Progenitor cell of endocrine pancreas (in vitro differentiated cells): ENCODE measurements at places on chromosomes 4 and X. TPM values are rescaled to one million over a fixed set of nuclear protein-coding genes. Genes with fewer than 3 reads are reported as not detected.

- no peak for DNase-seq
Observed at GRCh38 chr4:16297003-16297402, 70.7 kb upstream of the TAPT1 start.

FAM9B gene
- not detected in 2 replicates for total RNA-seq

DNA sequence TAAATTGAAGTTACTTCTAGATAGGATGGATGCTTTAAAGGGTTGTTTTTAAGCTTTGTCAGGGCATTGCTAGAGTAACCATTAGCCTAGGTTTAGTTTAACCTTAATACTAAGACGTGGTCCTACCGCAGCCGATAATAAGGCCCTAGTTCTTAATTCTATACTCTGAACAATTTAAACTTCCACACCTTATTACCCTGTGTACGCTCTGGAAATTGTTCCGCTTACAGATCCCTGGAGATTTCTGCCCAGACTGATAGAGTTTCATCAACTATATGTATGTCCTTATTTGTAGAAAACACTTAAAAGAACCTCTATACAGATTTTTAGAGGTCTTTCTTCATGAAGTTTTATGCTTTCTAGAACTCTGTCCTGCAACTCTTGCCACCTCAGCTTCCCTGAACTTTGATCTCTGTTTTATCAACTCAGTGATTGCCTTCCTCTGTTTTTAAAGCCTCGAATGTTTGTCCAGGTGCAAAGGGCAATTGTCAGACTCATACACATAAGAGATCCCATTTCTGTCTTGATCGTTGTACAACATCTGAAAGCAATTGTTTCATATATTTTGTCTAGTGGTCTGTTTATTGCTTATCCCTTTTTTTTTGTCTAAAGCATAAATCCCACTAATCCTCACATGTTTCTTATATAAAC lies 71.1 kb upstream of the VCX start:
- DNase-seq: no peak

SRPX gene
- 1.3 and 1.8 TPM in 2 replicates for total RNA-seq

HEPH gene
- 91.8 and 92.4 TPM in 2 replicates for total RNA-seq

WDR45 gene
- total RNA-seq: 44.9 and 55.0 TPM in 2 replicates

DNA sequence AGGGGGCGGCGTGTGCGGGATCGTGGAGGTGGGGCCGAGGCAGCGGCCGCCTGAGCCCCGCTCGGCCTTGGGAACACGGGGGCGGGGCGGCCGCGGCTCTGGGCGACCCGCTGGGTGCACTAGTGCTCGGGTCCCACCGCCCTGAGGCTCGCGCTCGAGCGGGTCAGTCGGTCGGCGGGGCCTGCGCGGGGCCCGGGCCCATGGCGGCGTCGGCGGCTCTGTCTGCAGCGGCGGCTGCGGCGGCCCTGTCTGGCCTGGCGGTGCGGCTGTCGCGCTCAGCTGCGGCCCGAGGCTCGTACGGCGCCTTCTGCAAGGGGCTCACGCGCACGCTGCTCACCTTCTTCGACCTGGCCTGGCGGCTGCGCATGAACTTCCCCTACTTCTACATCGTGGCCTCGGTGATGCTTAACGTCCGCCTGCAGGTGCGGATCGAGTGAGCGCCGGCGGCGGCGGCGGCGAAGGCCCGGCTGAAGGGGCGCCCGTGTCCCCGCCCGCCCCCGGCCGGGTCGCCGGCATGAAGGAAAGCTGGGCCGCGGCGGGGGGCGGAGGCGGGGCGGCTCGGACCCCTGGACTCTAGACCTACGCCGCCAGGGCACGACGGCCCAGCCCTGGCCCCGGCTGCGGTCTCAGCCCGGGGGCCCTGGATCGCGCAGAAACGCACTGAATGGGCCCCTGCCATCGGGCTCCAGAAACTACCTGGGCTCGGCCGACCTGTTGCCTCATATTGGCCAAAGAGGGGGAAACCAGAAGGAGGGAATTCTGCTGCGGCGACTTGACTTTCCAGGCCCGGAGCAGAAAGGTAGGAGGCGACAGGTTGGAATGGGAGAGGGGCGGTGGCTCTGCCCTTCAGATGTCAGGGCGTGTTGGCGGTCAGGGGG lies at the start of gene SMIM10L2A:
Gene SMIM10L2A (plus strand): TSS at position 13 of the 878 bp plus-strand sequence. CDS start 188 bp downstream, at position 201.
- no peak for DNase-seq

GRCh38 chr4:181821039-181822004 lies 421.9 kb upstream of the TENM3 start:
- DNase-seq: no peak

TMPRSS11B gene
- not detected in 2 replicates for total RNA-seq

FAM114A1 gene
- total RNA-seq: 31.2 and 32.6 TPM in 2 replicates

GRCh38 chr4:82042042-82042441 lies 331.7 kb downstream of the HNRNPD start:
- DNase-seq: no peak

GRCh38 chr4:21827575-21827974 lies 121.0 kb downstream of the KCNIP4 start:
- DNase-seq: no peak

DNA sequence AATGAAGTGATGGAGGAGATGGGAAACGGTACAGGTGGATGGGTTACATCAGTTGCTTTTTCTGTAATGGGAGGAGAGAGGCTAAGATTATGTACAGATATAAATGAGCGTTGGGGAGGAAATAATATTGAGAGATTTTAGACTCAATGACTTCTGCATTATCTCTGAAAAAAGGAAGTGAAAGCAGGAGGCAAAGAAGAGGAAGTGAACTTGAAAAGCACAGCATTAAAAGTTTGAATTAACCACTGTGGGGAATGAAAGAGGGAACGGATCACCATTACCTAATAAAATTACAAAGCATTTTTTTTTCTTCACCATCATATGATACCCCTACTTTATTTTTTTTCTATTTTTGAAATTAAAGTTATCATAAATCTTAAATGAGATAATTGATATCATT lies 1025.5 kb downstream of the RPA4 start:
- DNase-seq: no peak

DNA sequence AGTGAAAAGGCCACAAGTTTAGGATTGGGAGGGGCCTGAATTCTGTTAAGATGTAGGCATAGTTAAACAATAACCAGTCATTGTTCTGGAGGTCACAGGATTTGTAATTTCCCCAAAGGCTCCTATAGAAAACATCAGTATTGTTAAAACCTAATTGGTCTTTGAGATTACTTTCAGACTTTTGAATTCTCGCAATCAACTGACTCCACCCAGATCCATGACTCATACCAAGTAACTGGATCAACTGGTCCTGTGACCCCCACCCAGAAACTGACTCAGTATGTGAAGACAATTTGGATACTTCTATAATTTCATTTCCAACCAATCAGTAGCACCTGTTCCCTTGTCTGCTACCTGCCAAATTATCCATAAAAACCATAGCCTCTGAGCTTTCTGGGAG lies 28.4 kb downstream of the MAGEB16 start:
- DNase-seq: no peak

GRCh38 chrX:17939724-17940123 lies 78.6 kb upstream of the RAI2 start:
- no peak for DNase-seq

TSPAN6 gene
- 167 TPM in 2 replicates for total RNA-seq

DNA sequence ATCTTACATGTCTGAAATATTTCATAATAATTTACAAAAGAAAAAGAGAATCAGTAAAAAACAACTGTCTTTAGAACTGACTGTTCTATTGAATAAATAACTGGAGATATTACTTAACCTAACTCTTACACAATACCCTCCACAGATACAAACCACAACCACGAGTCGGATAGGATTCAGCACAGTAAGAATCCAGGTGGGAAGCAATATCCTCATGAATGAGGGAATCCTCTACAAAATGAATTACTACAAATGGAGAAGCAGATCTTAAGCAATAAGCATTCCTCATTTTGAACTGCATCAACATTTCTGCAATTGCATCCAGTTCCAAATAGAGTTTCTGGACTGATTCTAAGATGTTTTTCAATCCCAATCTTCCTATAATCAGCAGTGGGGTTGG lies 227.1 kb downstream of the SH2D1A start:
- no peak for DNase-seq

- DNase-seq: no peak
Observed at GRCh38 chr4:101295691-101296090, 51.6 kb downstream of the PPP3CA start.

- DNase-seq: no peak
Observed at GRCh38 chrX:123184219-123184865, at the start of gene GRIA3. Gene GRIA3 (plus strand): TSS chrX:123184278. CDS start chrX:123184536, 258 bp downstream.

DNA sequence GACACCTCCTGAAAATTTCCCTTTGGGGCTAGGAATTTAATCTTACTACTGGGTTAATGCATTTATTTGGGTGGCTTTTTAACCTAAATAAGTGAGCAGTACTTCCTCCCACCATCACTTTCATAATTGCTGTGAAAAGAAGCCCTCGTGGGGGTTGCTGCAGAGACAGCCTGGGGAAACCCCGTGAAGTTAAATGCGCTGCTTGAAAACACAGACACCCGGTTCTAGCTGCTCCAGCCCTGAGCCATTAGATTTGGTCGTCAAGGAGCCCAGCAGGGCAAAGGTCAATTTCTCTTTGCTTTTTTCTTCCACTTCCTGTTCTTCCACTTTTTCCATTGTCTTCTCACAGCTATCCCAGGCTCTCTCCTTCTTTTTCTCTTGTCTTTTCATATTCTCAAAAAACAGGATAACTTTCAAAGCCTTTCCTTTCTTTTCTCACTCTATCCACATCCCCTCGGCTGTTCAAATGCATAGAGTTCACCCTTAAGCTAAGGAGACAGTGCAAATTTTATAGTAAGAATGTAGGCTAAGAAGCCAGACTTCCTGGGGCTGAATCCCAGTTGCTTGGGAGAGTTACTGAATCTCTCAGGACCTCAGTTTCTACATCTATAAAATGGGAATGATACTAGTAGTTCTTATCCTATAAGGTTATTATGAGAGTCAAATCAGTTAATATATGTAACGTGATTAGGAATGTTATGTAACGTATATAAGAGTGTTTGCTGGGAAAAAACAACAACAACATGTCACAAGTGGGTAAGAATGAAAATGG lies 91.5 kb upstream of the ZNF827 start:
- no peak for DNase-seq

VCX2 gene
- total RNA-seq: not detected in 2 replicates

TCEAL6 gene
- total RNA-seq: not detected in 2 replicates

GRCh38 chr4:86496094-86497080 lies 97.7 kb upstream of the PTPN13 start:
- DNase-seq: no peak

- no peak for DNase-seq
Observed at GRCh38 chr4:14178421-14178820, 550.9 kb upstream of the BOD1L1 start.

DNA sequence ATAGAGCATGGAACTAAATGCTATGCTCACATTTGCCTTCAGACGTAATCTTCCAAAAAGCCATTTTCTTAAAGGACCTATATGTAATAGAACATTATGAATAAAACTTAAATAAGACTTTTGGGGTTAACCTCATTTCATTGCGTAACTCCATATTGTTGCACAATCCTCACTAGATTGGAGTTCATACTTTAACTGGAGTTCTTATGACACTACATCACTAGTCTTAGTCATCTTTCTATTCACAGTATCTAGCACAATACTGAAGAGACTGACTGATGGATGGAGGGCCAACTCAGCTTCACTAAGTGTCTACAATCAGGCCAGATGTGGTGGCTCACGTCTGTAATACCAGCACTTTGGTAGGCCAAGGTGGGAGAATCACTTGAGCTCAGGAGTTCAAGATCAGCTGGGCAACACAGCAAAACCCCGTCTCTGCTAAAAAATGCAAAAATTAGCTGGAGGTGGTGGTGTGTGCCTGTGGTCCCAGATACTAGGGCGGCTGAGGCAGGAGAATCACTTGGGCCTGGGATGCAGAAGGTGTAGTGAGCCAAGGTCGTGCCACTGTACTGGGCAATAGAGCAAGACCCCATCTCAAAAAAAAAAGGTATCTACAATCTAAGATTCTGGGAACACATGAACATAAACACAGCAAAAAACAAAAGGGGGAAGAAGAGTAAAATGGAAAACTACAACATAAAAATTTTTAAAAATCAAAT lies 80.8 kb upstream of the MAB21L2 start:
- no peak for DNase-seq

- no peak for DNase-seq
Observed at GRCh38 chr4:2071912-2072867, 13.1 kb downstream of the NAT8L start.

DNA sequence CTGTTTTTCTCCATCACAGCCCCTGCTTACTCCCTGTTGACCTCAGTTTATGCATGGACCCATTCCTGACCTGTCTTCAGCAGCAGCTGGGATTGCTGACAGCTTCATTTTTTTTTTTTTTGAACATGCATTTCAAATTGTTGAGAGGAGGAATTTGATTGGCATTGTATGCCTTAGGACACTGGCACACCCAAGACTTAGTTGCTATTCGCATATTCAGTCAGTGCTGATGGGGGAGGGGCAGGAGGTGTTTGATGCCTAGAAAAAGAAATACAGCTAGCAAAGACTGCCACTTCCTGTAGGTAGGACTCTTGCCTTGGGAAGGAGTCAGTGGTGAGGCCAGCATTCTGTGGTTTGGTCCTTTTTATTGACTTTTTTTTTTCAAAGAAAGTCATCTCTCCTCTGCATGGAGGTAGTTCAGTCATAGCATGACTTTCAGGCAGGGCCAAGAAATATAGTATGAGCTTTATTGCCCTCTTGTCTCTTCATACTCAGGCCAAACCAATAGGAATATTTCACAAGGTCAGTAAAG lies 33.6 kb upstream of the XK start:
- no peak for DNase-seq

GRCh38 chrX:80181079-80181478 lies 166.5 kb downstream of the TBX22 start:
- DNase-seq: no peak

DNA sequence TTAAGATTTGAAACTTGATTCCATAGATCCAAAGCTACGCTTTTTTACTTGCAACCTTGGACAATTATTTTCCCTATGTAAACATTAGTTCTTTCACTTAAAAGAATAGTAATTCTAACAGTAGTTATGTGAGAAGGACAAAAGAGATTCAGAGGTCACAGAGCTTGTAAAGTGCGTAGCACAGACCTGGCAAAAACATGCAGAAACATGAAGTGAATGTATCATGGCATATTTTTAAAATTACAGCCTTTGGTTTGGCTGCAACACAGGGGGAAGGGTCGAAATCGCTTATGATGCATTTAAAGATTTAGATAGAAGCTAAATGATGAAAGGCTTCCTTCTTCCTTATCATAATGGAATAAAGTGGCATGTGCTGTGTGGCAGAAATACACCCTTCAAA lies 1068.8 kb downstream of the ARAP2 start:
- DNase-seq: no peak
